ENCODE measurements at places on chromosomes 13 and 19.

- peak; percentile 53 for DNase-seq
Measured at GRCh38 chr19:50500060-50500752, 10.8 kb downstream of the JOSD2 start.

DNA sequence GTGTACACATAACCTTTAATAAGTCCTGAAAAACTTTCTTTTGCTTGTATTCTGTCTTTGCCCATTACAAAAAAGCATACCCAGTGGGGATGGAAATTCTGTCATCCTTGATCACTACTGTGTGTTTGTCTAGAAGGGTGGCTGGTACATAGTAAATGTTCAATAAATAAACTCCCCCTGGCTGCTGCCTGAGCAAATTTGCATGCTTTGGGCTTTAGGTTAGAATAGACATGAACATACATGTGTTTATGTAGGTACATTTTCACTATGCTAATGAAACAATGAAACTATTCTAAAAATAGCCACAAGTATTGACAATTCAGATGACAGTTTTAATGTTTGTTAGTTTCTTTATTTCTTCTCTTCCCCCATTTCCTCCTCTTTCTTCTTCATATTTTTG lies 36.1 kb downstream of the TNFSF13B start:
- no peak for DNase-seq

DNA sequence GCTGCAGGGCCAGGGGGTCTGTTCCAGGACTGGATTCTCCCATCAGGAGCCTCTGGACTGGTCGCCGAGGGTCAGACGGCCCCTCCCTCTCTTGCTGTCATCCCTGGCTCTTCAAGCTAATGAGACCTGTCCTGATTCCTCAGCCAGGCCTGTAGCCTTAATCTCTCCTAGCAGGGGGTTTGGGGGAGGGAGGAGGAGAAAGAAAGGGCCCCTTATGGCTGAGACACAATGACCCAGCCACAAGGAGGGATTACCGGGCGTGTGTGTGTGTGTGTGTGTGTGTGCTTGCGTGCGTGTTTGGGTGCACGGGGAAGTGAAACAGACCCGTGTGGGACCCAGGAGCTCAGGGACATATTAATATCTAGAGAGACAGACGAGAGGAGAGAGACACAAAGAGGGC lies 1.9 kb upstream of the CRX start:
- DNase-seq, result no peak

DNA sequence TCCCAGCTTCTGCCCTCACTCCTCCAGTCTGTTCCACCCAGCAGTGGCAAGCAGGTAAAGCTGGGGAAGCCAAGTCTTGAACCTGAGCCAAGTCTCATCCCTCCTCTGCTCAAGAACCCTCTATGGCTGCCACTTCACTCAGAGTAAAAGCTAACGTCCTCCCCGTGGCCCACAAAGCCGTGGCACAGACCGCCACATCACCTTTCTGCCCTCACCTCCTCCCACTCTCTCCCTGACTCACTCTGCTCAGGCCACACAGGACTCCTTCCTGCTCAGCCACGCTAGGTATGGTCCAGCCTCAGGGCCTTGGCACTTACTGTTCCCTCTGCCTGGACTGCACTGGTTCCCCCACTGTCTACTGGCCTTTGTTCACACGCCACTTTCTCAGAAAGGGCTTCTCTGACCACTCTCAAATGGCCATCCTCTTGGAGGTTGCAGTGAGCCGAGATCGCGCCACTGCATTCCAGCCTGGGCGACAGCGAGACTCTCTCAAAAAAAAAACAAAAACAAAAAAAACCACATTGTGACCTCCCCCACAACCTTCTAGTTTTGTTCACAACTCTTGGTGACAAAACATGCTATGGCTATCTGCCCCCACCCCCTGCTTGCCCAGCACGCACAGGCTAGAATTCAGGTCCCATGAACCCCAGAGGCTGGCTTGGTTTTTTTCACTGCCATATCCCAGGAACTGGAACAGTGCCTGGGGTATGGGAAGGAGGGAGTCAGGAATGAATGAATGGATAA lies 15.8 kb downstream of the NDUFB7 start:
- DNase-seq, result no peak

DNA sequence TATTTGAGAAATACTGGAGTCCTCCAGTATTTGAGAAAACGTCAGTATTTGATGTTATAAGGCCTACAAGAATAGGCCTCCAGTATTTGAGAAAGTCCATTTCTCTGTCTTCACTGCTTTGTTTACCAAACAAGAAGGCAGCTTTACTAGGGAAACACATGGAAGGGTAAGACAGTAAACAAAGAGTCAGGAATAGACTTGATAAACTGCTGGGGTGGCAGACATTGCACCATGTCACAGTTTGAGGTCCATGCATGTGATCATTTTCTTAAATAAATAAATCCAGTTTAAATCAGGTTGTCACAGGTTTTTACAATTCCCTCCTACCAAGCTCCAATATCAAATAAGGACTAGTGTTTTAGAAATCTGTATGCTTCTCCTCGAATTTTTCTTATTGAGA lies 1431.0 kb upstream of the SPRY2 start:
- DNase-seq, result no peak

Data from T-cell (primary cell).